ENCODE measurements at places on chromosomes 16 and 17.
A peak's percentile ranks its signal among the peaks of the same experiment; 100 is the strongest.

- DNase-seq = no peak
Observed at GRCh38 chr17:34082404-34082803, 172.7 kb upstream of the CCL2 start.

DNA sequence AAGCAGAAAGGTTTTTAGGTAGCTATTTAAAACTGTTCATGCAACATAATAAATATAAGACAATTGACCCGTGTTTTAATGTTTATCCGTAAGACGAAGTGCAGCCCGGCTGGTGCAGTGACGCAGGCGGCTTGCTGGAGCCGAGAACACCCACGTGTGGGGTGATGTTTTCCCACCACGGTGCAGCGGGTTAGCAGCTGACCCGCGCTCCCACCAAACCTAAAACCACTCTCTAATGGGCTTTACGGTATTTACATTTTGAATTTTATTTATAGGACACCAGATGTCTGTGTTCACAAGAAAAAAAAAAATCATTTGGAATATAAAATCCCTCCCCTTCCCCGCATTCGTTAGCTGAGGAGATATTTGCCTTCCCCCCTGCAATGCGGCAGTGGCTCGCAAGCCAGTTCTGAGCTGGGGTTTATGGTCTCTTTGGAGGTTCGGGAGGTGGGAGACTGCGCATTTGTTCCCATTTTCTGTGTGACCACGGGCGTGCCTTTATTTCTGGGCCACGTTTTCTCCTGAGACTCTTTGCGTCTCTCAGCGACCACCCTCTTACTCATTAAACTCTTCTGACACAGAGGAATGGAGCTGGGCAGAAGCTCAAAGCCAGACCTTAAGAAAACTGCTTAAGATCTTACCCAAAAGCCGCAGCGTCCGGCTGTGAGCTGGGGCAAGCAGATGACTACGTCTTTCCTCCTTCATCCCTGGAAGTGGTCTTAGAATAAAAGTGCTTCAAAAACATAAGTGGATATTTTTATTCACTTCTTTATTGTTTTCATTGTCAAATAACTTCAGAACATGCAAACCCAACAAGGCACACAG lies 301.1 kb downstream of the IRF8 start:
- no peak for DNase-seq

GRCh38 chr17:75315541-75316243 lies 26.5 kb upstream of the SLC25A19 start:
- DNase-seq = no peak

DNA sequence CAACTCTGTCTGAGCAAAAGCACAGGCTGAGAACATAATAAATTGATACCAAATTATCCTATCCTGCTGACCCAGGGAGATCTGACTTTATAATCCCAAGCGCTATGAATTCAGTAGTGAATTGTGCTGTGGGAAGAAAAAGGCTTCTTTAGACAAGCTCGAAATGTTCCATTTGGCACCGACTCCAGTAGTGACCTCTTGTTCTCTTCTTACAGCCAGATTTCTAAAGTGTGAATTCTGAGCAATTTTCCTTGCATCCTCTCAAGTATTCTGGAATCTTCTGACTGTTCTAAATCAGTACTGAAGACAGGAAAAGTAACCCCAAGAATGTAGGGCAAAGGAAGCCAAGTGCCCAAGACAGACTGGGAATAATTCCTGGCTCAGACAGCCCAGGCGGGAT lies 58.2 kb downstream of the CDYL2 start:
- no peak for DNase-seq

DNA sequence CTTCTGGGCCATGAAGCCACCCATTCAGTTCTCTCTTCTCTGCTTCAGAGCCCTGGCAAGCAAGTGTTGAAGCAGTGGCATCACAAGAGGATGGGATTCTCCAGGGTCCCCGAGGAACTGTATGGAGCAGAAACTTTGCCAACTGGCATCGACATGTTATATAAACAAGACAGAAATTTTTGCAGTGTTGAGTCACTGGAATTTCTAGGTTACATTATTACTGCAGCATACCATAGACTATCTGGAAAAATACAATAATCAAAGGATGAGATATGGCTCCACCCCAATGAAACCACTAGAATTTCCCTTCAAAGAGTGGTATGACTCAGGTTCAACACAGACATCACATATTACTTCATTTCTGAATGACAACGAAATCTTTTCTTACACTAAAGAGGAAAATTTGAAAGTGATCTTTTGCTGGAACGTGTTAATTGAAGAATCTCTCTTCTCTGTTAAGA lies 343.0 kb upstream of the DYNLRB2 start:
- no peak for DNase-seq

- DNase-seq = no peak
Observed at GRCh38 chr17:75091855-75092327, 4.1 kb downstream of the SLC16A5 start.

DNA sequence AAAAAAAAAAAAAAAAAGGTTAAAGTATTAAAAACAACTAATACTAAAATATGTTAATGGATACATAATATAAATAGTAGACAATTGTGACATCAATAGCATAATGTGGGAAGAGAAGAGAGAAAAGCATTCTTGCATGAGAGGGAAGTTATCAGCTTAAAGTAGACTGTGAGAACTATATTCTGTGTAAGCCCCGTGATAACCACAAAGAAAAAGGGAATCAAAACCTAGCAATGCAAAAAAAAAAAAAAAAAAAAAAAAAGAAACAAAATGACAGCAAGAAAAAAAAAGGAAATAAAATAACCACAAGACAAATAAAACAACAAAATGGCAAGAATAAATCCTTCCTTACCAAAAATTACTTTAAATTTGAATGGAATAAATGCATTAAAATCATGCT lies 39.8 kb upstream of the MYLK3 start:
- no peak for DNase-seq

GRCh38 chr17:63706336-63707082 lies 6.6 kb upstream of the LIMD2 start:
- DNase-seq = no peak

GRCh38 chr17:57086069-57086930 lies 1.3 kb downstream of the AKAP1 start:
- peak; percentile 25 for DNase-seq

DNA sequence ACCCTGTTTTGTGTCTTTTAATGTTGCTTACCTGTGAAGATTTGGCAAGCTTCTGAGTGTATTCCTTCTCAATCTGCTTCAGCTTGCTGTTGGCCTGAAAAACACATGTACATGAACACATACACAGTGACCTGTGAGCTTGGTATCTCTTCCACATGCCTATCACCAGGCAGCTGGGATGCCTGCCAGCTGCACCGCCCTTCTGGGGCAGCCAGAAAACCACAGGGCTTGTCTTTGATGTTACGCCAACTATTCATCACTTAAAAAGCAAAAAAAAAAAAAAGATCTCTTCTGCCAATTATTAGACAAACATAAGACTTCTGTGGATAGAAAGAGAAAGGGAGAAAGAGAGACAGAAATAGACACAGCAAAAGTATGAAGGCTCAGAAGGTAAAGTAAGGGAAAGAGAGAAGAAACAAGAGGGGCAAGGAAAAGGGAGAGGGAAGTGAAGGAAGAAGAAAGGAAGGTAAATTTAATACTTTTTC lies 189.2 kb upstream of the AXIN2 start:
- peak; percentile 44 for DNase-seq

DNA sequence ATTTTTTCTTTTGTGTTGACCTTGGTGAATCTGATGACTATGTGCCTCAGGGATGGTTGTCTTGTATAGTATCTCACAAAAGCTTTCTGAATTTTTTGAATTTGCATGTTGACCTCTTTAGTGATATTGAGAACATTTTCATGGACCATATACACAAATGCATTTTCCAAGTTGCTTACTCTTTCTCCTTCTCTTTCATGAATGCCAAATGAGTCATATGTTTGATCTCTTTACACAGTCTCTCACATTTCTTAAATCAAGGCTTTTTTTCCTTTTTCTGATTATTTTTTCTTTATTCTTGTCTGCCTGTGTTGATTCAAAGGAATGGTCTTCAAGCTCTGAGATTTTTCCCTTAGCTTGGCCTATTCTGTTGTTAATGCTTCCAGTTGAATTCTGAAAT lies 46.6 kb upstream of the KCNJ16 start:
- no peak for DNase-seq

DNA sequence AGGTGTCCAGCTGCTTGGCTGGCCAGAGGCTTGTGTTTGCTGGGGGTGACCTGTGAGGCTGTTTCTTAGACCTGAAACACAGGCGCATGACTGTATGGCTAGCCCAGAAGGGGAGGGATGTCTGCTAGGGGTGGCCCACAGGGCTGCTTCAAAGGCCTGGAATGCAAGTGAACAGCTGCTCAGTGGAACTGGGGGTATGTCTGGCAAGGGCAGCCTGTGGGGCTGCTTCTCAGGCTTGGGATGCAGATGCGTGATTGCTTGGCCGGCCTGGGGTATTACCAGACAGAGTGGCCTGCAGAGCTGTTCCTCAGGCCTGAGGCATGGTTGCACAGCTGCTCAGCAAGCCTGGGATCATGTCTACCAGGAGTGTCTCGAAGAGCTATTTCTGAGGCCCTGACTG lies 20.5 kb downstream of the TANC2 start:
- DNase-seq = no peak

DNA sequence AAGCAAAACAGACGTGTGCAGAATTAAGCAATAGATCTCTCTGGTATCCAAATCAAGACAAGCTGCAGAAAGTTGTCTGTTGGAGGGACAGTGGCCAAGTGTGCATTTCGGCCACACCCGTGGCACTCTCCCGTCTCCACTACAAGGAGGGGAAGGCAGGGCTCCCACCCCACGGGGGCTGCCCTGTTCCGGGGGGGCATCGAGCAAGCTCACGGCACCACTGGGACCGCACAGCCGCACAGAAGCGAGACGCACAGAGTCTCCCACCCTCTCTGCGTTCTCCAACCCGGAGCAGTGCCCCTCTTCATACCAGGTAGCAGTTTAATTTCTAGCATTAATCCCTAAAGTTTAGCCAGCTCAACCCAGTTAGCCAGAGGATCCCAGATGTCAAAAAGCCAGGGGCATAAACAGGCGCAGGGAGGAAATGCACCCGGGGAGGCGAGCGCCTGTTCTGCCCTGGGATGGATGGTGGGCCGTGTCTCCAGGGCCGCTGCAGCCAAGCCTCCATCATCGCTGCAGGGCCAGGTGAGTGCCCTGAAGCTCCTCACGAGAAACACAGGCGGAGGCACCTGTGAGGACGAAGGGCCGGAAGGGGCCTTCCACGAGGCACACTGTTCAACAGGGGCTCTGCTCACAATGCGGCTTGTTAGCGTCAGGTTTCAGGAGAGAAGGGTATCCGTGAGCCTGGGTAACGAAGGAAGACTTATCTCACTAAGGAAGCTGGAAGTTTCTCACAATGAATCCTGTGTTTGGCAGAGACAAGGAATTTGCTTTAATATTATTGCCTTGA lies 42.1 kb upstream of the METRNL start:
- DNase-seq = no peak

DNA sequence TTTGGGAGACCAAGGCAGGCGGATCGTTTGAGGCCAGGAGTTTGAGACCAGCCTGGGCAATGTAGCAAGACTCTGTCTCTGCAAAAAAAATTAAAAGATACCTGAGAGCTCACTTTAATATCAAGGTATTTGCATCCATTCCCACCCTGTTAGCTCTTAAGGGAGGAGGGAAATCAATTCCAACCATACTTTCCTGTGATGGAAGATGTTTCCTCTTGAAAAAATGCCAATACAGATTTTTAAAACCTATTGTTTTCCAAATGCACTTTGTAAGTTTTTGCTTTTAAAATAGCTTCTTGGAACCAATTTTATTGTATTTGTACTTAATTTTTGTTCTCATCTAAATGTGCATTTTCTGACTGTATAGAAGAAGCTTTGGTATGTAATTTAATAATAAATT lies 49.2 kb downstream of the GOSR1 start:
- DNase-seq = no peak

DNA sequence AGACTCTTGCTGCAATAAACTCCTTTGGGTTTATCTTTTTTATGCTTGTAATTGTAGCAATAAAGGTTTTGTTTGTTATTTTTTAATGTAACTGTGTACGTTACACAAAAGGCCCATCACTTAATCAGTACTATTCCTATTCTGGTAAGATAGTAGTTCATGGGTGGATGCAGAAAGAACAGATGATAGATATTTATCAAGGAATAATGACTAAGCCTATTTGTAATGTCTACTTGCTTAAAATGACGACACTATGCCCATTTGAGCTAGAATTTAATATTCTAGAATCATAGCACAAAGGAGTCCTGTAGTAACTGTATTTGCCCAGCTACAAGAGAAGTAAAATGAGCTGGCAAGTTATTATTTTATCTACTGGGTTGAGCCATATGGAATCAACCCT lies 235.4 kb upstream of the DYNLRB2 start:
- no peak for DNase-seq

GRCh38 chr16:9679213-9679767 lies 502.9 kb downstream of the GRIN2A start:
- no peak for DNase-seq

DNA sequence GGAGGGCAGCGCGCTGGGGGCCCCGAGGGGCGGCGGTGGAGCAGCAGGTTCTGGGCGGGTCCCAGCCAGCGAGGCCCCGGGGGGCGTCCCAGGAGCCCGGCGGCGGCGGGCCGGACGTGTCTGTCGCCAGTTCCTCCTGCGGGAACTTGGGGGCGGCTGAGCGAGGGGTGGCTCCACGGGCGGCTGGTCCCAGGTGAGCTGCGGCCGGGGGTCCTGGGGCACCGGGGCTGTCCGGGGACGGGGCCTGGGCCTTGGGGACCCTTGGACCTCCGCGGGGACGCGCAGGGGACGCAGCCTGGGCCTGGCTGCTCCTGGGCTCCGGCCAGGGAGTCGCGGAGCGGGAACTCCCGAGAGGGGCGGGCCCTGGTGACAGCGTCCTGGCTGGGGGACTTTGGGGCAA lies 54.2 kb upstream of the ZNF267 start:
- DNase-seq = no peak

- no peak for DNase-seq
Observed at GRCh38 chr16:68992521-68992920, 112.9 kb upstream of the HAS3 start.

GRCh38 chr17:18257982-18258355 lies 569 bp downstream of the FLII start:
- DNase-seq = peak; percentile 43

DNA sequence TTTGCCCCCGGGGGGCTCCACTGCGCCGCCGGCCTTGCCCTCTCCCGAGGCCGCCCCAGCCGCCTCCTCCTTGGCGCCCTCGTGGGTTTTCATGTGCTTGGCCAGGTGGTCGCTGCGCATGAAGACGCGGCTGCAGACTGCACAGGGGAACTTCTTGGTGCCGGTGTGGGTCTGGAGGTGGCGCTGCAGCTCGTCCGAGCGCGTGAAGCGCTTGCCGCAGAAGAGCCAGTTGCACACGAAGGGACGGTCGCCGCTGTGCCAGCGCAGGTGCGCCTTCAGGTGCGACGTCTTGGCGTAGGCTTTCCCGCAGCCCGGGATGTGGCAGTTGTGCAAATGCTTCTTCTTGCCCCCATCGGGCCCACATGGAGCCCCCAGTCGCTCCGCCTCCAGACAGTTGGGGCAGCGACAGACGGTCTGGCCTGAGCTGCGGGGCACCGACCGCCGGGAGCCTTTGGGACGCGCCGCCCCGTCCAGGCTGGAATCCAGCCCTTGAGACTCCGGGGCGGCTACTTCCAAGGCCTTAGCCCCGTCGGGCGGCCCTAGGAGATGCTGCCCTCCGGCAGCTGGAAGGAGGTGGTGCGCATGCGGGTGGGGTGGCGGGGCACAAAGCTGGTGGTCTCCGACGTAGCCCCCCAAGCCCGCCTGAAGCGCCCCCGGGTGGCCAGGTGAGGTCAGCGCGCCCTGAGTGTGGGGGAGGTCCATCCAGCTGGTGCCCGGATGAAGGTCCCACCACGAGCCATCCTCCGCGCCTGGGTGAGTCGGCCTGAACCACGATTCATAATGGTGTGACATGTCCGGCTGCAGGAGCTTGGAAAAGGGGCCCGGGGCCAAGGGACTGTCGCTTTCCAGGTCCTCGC lies 3.4 kb downstream of the SP6 start:
- DNase-seq = no peak
